Hematopoietic multipotent progenitor cell (in vitro differentiated cells): ENCODE measurements at places on chromosomes 3 and 15.

DNA sequence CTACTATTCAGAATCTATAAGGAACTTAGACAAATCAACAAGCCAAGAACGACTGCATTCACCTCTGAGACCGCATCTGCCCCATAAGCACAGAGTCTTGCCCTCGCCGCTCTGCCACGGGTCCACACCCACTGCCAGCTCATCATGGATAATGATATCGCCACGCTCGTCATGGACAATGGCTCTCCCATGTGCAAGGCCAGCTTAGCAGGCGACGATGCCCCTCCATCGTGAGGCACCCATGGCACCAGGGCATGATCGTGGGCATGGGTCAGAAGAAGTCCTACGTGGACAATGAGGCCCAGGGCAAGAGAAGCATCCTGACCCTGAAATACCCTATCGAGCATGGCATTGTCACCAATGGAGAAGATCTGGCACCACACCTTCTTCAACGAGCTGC lies 92.1 kb upstream of the FXR1 start:
- no peak for DNase-seq

DNA sequence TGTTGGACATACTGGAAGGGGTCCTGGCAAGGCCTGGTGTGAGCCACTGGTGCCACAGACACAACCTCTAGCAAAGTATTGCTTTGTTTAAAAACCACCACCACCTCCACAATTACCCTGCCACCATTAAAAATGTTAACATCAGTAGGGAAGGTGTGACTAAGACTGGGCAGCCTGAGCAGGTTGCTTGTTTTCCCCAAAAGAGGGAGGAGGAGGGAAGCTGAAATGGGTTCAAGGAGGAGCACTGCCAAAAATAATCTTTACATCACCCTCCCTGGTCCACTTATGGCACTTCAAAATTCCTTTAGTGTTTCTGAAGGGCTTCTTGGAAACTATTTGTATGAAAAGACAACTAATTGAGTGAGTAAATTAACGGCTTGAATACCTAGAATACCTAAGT lies 99.8 kb upstream of the FGF7 start:
- no peak for DNase-seq

DNA sequence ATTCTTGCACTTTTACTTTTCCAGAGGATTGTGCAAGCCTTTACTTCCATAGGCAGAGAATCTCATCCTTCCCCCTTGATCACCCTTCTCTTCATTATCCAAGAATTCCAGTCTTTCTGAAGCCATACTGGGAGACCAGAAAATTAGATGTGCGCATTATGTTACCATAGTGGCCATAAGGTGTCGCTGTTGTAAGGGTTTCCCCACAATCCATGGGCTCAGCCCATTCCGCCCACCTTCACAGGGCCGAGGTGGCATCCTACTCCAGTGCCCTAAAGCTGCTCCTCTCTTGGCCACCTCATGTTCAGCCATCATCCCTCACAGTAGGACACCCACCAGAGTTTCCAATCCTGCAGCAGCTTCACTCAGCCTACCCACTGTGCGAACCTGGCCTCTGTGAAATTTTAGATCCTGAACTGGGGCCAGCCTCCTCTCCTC lies 35.0 kb downstream of the CTSH start:
- DNase-seq = no peak

- DNase-seq = no peak
These were observed 89.8 kb downstream of the IMPG2 start for GRCh38 chr3:101230618-101231017.

DNA sequence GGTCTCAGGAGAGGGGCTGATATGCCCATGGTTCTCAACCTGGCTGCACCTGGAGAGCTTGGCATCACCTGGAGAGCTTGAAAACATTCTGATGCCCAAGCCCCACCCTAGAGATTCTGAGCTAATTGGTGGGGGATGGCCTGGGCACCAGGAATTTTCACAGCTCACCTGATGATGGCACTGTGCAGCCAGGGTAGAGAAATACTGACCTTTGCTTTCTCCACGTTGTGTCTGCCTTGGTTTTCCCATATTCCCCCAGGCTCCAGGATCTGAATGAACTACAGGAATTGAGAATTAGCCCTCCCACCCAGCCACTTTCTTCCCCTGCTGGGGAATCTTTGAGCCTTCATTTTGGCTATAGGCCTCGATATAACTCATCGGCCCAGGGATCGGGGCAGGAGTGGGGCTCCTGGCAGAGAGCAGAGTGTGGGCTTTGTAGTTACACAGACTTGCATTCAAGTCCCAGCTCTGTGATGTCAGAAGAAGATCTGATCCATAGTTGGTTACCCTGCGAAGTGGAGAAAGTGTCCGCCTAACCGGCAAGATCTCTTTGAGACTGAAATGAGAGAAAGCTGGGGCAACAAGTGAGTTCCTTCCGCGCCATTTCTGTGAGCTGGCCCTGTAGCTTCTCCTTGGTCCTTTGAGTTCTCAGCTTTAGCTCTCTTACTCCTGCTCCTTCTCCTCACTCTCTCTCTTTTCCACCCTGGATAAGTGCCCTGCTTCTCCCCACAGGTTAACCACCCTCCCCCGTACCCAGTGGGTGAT lies 33.1 kb upstream of the UBE2Q2 start:
- DNase-seq = peak; percentile 25

GRCh38 chr3:52444860-52445793 lies at the start of gene SEMA3G:
TSS of gene SEMA3G (minus strand) at chr3:52445103. CDS start at chr3:52445027, 76 bp downstream.
- DNase-seq = peak; percentile 74

- DNase-seq = no peak
These were observed 34.9 kb upstream of the POLR2M start for GRCh38 chr15:57671636-57672035.

DNA sequence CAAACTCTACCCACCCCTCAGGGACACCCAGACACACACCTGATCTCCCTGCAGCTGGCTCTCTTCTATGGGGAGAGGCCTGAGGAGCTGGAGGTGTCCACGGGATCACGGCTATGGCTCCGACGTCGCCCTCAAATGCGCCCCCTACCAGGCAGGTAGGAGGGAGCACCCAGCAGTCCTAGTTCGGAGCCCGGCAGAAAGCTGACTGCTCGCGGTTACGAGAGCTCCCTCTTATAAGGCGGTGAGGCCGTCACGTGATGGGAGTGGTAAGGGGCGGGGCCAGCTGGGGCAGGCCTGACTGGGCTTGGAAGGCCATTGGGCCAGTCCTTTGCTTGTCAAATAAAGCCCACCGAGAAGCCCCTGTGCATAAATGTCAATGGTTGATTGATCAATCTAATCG lies at the start of gene PRR20G:
PRR20G (minus strand) TSS at position 207 of the 400 bp plus-strand sequence. CDS start 681 bp downstream, outside the sequence.
- no peak for DNase-seq

DNA sequence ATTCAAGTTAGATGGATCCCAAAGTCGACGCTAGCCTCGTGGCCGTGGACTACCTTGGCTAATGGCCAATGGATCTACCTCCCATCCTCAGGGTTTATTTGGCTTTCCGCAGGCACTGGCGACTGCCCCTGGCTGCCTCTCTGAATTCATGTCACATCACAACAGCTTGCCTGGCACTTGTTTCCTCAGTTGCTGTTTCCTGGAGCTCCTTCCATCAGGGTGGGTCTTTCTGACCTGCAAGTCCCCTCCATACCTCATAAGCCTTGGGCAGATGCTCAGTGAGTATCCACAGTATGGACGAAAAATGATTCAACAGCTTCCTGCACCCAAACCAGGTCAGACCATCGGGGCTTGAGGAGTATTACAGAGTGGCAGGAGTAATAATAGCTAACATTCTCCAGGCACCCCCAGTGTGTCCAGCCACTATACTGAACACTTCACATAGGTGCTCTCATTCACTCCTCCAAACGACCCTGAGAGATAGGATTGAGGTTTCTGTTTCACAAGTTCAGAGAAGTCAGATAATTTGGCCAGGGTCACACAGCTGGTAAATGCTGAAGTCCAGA lies 311.5 kb downstream of the TLE3 start:
- no peak for DNase-seq

DNA sequence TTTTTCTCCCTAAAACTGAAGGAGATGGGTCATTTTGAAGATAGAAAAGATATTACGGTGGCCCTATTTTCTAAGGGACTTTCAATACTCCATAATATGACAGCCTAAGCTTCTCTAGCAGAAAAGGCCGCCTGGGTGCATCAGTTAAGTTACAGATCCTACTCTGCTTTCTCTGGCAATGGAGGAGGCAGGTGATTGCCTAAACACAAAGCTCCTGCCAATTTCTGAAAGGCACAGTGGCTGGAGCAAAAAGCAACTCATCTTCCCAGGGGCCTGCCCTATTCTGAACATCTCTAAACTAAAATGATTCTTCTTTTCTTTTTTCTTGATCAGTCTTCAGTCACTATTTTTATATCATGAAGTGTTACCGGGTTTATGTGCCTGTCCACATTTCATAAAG lies 276.7 kb downstream of the CNTN4 start:
- no peak for DNase-seq

GRCh38 chr3:51568036-51568435 lies 29.5 kb downstream of the RAD54L2 start:
- DNase-seq = peak; percentile 43

GRCh38 chr15:47412136-47412535 lies 305.2 kb upstream of the SEMA6D start:
- no peak for DNase-seq

DNA sequence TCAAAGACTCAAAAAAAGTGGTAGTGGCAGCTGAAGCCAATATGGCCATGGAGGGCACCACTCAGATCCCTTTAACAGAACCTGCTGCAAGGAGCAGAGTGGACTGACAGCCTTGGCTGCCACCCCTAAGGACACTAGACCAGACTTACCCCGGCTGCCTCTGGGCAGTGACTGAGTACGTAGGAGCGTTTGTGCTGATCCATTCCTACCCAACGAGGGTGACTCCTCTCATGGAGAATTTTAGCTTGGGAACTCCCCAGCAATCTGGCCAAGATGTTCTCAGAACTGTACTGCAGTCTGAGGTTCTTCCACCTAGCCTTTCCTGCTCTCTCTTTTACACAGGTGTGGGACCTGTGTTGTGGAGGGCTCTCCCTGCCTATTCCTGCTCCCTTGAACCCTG lies 22.1 kb downstream of the CLEC3B start:
- DNase-seq = no peak

DNA sequence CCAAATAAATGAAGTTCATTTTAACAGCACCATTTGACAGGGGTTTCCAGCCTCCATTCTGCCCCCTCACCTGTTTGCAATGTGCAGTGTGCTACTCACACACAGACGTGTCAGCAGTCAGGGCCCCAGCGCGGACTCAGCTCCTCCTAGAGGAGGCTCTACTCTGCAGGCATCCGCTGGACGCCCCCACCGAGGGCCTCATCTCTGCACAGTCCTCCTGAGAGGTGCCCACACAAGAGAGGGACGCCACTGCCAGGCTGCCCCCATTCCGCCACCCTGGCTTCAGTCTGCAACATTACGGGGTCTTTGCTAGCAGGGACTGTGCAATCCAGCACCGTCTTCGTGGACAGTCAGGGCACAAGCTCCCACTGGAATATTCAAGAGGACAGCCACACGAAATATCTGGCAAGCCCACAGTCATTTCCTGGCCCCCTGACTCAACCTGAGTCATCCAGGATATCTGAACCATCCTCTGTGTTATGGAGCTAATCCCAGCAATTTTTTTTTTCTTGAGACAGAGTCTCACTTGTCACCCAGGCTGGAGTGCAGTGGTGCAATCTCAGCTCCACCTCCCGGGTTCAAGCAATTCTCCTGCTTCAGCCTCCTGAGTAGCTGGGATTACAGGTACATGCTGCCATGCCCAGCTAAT lies 255.0 kb downstream of the OCA2 start:
- DNase-seq = no peak

DNA sequence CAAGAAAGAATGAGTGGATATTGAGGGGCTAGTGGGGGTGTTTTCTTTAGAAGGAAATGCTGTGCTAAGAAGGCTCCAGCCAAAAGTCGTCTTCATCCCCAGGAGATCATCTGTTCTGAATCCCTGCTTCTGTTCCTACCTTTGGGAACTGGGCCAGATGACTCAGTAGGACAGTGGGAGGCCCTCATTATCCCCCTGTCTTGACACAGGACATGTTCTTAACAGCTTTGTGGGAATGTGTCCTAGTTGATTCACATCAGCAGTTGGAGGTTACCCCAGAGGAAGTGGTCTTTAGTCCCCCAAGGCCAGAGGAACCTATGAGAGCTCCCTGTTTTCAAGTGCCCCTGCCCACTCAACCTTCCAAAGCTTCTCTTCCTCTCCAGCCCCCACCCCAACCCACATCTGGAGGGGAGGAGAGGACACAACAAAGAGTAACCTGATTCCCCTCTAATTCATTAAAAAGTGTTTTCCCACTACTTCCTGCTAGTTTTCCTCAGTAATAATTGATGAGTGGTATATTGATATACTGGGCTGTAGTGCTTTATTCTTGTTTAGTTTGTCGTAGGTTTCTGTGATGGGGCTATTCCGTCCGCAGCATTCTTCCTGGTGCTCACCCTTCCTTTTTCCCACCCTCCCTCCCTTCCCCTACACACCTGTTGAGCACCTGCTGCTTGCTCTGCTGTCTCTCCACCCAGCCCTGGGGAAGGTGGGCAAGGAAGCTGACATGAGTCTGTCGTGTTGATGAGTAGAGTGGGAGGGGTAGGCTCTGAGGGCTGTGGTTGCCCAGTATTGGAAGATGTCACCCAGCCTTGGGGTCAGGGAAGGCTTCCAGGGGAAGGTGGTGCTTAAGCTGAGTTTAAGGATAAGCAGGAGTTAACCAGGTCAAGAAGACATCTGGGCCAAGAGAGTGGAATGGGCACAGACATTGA lies 9.3 kb downstream of the PXYLP1 start:
- no peak for DNase-seq

- DNase-seq = no peak
These were observed 12.7 kb downstream of the TMPRSS7 start for GRCh38 chr3:112047264-112047663.

- DNase-seq = no peak
These were observed 106.4 kb downstream of the TUSC7 start for GRCh38 chr3:116815831-116816588.

GRCh38 chr3:48945432-48945831 lies 26.8 kb downstream of the ARIH2 start:
- no peak for DNase-seq

GRCh38 chr3:189698811-189699210 lies 67.6 kb downstream of the TP63 start:
- no peak for DNase-seq

DNA sequence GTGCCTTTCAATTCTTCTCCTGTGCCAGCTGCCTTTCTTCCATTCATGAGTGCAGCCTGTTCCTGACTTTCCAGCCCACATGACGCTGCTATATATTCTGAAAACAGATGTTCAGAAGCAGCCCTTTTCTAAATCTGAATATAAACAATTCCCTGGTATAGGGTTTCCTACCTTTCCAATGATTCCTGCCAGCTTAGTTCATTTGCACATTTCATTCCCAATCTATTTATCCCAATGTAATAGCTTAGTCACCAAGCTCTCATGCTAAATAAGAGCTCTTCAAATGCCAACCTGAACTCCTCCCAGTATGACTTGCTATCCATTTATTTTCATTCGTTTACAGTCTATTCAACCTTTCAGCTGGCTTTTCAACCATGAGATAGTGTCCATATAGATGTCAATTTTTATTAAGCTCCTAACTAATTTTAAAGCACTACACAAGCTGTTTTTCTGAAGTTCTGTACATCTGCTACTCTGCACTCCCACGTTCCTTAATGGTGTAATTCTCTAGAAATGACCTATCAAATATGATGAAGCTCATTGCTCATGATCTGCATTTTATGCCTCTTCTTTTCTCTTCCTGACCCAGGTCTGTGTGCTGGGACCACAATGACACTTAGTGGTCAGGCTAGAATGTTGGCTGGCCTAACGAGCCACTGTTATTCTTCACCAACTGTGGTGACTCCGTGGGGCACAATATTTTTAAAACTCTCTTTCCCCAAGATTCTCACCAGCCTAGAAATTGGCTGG lies 605.0 kb upstream of the TBL1XR1 start:
- no peak for DNase-seq
